H4 (cell line): ENCODE measurements at places on chromosomes 7 and 10.

DNA sequence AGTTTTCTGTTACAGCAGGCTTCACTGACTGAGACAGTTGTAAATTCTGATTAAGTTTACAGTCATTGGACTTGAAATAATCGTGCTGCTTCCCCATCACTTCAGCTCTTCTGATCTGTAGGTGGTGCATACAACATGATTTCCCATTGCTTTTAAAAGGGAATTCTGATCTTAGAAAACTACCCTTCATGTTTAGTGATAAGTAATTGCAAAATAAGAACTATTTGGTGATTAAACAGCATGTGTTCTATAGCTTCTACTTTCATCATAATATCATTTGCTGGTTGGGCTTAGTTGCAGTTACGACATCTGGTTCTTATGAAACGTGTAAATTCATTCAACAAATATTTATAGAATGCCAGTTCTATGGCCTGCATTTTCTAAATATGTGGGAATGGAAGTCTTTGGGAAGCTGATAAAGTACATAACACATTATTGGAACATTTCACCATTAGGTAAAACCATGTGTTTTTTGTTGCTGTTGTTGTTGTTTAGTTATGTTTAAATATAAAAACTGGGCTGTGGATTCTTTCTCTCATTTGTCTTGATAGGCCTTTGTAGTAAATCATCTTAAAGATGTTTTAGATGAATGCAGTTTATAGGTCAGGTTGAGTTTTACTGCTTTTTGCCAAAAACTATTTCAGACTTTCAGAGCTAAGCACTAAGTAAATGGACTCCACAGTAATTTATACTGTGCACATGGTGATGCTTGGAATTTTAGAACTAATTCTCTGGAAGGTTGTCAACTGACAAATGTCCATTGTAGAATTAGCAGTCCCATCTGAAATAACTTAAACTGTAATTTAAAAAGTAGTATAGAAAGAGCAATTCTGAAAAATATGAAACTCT is 13.1 kb downstream of the GNAI1 start:
- DNase-seq, result peak; percentile 57

DNA sequence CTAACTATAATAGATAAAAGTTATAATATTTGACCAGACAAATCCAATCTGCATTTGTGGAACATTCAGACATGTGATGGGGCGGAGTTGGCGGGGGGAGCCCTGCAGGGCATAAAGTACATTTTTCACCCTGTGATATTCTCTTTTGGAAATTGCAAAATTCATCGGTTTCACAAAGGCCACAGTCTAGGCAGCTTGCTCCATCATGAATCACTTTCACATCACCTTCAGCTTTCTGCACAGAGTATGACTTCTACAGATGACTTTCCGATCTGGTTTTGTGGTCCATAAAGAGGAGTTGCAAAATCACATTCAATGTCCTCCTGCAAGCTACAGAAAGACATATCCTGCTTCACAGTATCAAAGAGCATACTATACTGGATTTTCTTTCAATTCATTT is 51.4 kb upstream of the APBB1IP start:
- DNase-seq, result no peak

DNA sequence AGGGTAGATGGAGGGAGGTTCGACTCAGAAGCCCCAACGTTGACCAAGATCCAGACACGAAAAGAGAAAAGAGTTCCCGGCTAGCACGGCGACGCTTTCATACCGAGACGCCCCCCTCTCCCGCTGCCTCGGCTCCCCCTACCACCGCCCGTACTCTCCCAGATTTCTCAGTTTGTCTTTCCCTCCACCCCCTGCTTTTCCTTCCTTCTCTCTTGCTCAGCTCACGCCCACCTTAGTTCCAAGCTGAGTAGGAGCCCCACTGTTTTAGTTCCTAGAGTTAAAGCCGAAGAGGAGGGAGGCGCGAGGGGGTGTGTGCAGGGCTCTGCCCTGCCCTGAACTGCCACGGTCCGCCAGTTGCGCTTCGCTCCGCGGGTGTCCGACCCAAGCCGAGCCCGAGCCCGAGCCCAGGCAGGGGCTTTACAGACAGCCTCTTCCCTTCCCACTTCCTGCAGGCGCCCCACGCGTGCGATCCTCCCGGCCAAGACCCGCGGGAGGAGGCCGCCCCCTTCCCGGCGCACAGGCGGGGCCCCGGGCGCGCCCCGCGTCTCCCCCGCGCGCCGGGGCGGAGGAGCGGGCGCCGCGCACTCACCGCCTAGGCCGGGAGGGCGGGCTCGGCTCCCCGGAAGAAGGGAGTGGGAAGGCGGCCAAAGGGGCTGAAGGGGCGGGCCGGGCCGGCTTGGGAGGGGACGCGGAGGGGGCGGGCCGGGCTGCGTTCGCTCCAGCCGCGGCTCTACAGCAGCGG is at the start of gene EPHB6:
Gene EPHB6, plus strand, starts transcription at position 705 of the 742 bp plus-strand sequence. CDS start 8,152 bp downstream, outside the sequence.
- DNase-seq, result peak; percentile 48

- DNase-seq, result no peak
Measured at GRCh38 chr10:123086281-123086680, 49.5 kb upstream of the HMX3 start.

- DNase-seq, result peak; percentile 90
Measured at GRCh38 chr7:69708857-69709256, 110.6 kb downstream of the AUTS2 start.

DNA sequence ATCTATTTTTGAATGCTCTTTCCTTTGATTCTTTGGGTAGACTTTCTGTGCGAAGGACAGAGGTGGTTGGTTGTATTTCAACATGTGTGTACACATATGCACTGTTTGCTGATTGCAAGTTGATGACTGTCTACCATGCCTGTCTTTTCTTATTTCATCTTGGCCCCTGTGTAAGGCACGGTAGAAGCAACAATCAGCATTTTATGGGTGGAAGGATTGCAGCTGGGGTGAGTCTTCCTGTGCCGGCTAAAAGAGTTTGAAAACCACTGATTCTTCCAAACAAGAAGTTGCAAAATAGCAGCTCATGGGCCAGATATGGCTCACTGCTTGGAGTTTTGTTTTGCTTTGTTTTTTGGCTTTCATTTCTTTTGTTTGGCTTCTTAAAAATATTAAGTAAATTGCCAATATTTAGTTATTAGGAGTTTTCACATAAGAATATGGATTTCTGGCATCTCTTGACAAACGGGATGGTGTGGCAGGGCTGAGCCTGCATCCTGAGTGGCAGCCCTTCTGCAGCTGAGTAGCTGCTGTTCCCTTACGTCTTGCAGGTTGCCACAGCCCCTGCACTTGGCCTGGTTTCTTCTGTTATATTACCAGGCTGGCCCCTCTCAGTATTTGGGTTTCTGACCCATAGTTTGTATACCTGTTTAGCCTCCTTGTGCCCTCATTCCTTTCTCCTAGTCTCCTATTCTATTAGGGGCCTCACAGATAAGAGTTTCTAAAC is 7.2 kb downstream of the ZNF862 start:
- no peak for DNase-seq

DNA sequence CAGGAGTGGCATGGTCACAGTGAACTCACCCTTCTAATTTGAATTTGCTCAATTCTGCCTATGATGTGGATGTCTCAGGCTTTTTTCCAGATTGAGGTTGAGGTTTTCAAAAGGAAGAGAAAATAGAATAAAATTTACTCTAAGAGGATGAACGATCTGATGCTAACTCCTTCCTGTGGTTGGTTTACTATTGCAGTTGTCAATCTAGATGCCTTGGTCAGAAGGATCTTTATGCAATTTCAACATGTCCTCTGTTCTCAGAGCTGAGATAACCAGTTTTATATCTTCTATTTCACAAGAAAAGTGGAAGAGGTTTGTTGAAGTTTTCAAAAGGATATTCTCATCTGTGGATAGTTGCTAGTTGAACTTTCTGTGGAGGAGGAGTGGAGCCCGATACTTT is 150.7 kb upstream of the WDR11 start:
- DNase-seq, result no peak

- no peak for DNase-seq
Measured at GRCh38 chr7:115618676-115619075, 411.9 kb downstream of the TFEC start.

DNA sequence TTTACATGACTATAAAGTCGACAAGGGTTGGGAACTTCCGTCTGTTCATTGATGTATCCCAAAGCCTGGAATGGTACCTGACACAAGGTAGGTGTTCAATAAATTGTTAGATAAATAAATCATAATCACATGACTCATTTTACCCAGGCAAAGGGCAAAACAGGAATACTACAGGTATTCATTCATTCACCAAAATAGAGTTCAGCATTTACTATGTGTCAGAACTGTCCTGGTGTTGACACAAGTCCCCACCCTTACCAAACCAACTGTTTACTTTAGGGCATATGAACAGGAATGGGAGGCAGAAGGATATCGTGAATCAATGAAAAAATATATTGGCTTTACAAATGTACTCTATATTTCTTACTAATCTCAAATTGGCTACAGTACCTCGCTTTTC is 666 bp upstream of the YAE1 start:
- DNase-seq, result no peak

DNA sequence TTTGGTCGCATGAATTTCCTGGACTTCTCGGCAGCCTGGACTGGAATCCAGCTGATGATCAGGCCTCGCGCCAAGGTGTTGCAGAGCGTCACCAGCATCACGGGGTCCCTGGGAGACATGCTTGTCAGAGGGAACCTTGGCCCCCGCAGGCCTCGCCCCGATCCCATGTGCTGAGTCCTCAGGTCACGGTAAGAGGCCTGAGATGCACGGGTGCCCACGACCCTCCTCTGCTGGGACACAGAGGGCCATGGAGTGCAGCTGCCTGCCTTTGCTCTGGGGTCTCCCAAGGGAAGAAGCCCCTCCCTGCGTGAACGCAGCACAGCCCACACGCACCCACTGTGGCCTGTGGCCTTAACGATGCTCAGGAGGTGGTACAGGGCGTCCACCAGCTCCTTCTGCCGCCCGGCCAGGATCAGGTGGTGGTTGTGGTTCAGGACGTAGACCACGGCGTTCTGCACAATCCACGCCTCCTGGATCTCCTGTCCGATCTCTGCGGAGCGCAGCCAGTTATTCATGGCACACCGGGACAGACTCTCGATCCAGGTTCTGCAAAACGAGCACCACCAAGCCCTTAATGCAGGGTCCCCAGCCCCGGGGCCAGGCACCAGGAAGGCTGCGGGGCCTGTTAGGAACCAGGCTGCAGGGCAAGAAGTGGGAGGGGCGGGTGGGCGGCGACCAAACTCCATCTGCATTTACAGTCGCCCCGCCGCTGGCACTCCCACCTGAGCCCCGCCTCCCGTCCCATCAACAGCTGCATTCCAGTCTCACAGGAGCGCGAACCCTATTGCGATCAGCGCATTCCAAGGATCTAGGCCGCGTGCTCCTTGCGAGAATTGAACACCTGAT is 29.4 kb downstream of the CFAP46 start:
- DNase-seq, result no peak

DNA sequence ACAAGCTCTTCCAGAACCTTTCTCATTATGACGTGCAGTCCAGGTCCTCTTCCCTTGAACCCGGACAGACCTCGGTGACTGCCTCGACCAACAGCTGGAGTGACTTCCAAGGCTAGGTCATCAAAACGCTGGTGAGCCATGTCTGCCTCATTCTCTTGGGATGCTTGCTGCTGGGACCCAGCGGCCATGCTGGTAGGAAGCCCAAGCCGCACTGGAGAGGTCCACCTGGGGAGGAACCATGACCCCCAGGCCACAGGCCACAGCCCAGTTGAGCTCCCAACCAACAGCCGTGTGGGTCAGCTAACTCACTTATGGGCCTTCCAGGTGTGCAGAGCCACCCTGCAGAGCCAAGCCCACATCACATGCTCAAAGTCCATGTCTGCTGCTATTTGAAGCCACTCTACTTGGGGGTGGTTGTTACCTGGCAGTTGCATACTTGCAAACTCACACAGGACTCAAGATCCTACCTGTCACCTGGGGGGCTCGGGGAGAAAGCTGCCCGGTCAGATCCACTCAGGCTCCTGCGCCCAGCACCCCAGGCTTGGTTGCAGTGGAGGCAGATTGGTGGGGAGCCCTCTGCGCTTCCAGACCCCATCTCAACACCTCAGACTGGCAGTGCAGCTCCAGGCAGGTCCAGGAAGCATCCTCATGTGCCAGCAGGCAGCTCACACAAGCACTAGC is 57.0 kb downstream of the MICALL2 start:
- DNase-seq, result no peak

DNA sequence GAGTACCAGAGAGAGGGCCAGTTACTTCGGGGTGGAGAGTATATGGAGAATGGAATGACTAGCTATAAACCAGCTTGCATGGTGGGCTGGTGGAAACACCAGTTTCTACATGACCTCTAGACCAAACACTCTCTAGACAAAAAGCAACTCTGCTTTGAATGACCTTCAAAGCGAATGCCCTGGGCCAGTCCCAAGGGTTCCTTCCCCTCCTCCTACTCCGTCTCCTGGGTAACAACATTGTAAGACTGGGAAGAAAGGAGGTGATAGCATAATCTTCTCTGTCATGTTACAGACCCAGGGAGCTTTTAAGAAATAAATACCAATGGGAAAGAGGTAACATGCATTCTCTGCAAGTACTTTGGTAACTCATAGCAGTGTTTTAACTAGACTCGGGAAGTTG is 7.4 kb downstream of the HK1 start:
- no peak for DNase-seq

DNA sequence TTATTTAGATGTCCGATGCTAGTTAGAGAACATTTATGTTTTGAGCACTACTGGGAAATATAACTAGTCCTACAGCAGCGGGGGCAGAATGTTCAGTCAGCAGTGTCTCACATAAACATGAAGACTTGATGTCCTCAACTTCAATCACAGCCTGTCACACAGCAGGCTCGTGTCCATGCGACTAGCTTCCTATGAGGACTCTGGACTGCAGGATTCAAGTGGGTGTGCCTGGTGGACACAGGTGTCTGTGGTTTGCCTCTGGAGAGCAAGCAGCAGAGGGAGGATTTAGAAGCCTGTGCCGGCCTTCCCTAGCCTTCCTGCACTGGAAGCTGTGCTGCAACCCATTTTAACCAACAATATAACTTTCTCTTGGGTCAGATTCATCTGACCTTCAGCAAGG is 30.0 kb upstream of the LANCL2 start:
- no peak for DNase-seq
